ENCODE measurements at places on chromosomes 12 and 14.

- DNase-seq: no peak
These were observed 325.5 kb downstream of the TMEM121 start for GRCh38 chr14:105851716-105852377.

GRCh38 chr14:61365667-61366212, 44.4 kb downstream of the PRKCH start:
- no peak for DNase-seq

GRCh38 chr14:100688598-100689461, 37.9 kb upstream of the DLK1 start:
- DNase-seq: peak; percentile 24

DNA sequence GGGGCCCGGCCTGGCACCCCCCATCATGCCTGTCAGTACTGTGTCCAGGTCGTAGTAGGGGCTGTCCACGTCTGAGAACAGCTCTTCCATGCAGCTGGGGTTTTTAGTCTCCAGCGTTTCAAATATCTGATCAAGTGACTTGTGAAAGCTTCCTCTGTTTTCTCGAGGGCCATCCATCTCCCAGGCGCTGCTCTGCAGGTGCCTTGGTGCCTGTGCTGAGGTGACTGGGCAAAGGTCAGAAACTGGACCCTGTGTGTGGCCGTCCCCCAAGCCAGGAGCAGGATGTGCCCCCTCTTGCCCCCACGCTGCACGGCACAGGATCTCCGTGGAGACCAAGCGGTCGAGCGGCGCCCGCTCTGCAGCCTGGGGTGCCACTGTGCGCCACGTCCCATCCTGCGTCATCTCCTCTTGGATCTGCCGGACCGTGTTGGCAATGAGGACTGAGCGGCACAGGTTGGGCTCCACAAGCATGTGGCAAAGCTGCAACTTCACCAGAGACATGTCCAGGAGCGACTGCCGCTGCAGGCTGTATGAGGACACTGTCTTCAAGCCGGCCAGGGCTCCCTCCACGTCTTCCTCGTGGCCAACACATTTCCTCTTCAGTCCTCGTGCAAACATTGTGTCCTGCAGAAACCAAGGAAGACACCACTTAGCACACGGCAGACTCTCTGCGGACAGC, 9.4 kb downstream of the CDCA4 start:
- no peak for DNase-seq

GRCh38 chr14:69711881-69712560, 54.9 kb upstream of the SRSF5 start:
- DNase-seq: no peak

DNA sequence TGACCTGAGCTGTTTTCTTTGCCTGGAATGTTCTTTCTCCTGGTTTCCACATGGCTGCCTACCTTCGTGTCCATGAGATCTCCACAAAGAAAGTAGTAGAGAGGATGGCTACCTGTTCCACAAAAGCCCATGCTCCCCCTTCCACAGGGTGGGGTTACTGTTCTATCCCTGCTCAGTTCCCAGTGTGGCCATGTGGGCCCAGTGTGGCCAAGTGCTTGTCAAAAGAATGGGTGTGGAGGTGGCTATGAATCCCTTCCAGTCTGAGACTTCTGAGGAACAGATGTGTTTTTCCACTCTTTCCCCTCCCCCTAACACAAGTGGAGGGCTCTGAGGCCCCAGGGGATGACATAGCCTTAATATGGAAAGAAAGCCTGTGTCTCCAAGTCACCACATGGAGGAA, 26.2 kb upstream of the HSP90B1 start:
- no peak for DNase-seq

- DNase-seq: no peak
These were observed 1202.3 kb downstream of the BCL11B start for GRCh38 chr14:98069712-98070171.

- DNase-seq: no peak
These were observed 124.5 kb downstream of the BTG1 start for GRCh38 chr12:92020983-92021665.

DNA sequence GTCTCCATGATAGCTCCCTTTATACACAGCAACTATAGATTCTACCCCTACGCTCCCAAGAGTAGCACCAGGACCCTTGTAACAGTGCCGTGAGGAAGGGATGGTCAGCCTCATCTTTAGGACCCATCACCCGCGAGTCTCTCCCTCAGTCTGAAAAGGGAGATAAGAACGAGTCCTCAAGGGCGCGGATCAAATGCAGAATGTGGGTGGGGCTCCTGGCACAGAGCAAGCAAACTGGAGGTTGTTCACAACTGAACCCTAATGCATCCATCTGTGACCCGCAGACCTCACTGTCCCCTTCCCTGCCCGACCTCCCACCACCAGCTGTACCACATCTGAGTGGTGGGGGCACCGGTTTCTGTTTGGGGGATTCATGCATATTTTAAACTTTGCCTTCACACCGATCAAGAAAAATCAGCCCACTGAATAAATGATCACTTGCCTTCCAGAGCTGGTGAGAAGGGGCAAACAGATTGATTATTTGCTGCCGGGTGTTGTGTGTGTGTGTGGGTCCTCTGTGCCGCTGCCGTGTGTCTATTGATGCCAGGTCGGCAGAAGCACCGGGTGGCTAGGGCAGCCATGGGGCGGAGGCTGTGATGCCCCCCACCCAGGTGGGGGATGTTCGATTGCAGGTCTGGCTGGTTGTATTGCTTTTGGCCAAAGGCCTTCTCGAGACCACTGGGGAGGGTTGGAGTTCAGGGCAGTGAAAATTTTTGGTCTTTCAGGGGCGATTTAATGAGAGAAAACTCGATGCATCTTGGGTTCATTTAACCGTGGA, 35.7 kb upstream of the BEGAIN start:
- no peak for DNase-seq

GRCh38 chr12:49983892-49984291, 11.1 kb downstream of the AQP6 start:
- no peak for DNase-seq

- no peak for DNase-seq
These were observed 229.6 kb downstream of the BCAT1 start for GRCh38 chr12:24719293-24719721.

GRCh38 chr12:2156333-2156732, 103.5 kb downstream of the CACNA1C start:
- DNase-seq: no peak

DNA sequence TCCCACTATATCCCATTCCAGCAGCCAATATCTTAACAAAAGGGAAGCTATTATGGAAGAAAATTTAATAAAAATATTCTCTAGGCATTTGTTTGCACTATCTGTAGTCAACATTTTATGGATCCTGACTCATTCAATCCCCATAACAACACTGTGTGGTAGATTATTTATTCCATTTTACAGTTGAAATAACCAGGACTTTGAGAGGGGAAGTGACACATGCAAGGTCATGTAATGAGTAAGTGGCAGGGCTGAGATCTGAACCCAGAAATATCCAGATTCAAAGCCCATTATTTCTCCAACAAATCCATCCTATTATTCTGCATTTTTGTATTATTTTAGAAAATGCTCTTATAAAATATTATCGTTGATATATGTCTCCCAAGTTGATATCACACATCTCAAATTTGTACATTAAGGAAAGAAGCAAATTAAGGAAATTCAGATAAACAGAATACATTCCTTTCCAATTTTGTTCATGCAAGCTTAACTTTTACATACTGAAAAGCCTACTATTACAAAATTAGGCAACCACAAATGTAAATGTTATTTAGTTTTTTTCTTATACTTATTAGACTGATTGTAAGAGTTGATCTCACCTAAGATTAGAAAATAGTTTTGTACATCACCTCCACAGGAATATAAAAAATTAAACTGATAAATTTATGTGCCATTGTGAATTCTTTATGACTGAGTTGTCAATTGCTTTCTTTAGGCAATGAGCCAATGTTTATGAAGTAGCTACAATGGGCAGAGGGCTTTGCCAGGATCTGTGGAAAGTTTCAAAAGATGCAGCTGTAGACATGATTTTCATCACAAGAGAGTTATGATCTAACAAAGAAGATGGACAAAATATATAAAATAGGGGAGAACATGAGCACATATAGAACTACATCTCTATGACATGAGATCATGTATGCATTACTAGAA, 55.1 kb upstream of the E2F7 start:
- no peak for DNase-seq

GRCh38 chr12:60644076-60644475, 1048.2 kb downstream of the SLC16A7 start:
- no peak for DNase-seq

- no peak for DNase-seq
These were observed 11.4 kb downstream of the RGS6 start for GRCh38 chr14:71943695-71944018.

GRCh38 chr14:100110816-100111215, 45.6 kb downstream of the EVL start:
- no peak for DNase-seq

DNA sequence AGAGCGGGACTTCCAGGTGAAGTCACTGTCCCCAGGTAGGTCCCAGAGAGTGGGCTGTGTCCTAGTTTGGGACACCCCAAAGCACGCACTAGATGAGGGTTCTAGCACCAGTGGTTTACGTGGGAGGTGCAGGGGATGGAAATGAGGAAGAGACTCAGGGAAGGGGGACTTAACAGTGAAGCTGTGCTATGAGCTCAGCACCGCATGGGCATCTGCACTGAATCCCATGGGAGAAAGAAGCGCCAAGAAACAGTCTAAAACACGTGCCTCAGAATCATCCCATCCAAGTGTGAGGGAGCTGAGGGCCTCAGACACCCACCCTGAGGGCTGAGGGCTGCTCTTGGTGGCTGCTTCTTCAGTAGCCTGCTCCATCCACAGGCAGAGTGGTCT, 71.5 kb upstream of the ZFP36L1 start:
- no peak for DNase-seq

DNA sequence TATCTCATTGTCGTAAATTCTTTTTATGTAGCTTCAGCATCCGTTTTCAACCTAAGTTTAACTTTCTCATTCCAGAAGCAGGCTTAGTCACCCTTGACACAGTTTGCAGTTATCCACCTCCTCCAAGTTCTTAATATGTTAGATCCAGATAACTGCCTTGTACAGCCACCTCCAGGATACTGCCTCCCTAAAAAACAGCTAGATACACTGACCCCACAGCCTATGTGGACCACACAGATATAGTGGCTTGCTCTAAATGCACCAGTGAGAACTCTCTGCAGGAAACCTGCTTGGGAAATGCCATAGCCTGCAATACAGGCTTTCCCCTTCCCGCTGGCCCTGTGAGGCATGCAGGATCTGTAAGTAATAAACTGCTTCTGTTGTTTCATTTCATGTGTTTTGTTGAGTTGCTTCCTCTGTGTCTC, 11.1 kb upstream of the RTL1 start:
- DNase-seq: no peak

- no peak for DNase-seq
These were observed 5.0 kb upstream of the RAB21 start for GRCh38 chr12:71749666-71750065.

GRCh38 chr14:101075025-101075800, 171.7 kb upstream of the RTL1 start:
- DNase-seq: no peak

DNA sequence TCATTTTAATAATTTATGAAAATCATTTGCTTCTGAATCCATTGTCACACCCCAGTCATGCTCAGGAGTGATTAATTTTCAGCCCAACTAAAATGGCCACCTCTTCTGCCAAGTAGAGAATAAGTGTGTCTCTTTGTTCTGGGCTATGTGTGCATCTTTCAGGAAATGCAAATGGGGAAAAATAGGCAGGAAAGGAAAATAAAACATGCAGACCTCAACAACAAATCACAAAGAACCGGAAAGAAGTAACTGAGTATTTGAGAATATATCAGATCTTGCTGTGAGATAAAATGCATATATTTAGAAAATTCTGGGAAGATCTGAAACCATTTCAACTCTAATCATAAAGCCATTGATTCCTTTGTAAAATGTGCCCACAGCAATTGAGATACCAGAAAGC, 763.9 kb downstream of the GALC start:
- no peak for DNase-seq

DNA sequence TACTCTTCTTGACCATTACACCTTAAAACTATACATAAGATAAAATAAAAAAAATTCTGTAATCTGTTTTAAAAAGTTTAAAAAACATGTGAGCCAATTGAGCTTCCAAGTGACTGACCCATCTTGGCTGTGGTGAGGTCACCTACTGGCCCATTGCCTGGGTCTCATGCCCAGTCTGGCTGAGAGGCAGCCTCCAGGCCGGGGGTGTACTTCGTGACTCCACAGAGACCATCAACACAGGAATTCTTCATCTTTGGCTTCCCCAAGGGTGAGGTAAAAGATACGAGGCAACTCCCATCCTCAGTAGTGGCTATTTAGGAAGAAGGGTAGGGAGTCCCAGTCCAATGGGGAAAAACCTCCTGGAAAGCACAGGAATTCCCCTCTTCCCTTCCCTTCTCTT, 113.2 kb downstream of the APAF1 start:
- DNase-seq: no peak

GRCh38 chr12:132108211-132108832, 35.8 kb downstream of the DDX51 start:
- no peak for DNase-seq

DNA sequence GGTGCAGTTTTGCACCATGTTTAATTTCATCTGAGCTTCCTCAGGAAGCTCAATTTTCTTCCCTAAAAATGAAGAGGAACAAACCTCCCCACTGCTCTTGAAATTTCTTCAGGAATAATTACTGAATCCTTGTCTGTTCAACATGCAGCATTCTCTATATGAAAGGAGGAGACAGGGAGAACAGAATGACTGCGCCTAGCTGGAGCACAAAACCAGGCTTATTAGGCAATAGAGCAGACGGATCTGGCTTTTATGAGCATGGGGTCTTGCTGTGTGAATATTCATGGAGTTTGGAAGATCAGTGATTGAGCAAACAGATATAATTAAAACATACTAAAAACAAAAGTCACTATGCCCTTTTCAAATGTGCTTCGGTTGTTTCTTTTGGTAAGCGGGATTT, 148.1 kb downstream of the SUDS3 start:
- no peak for DNase-seq

GRCh38 chr14:92987148-92987570, 64.2 kb downstream of the CHGA start:
- DNase-seq: no peak

DNA sequence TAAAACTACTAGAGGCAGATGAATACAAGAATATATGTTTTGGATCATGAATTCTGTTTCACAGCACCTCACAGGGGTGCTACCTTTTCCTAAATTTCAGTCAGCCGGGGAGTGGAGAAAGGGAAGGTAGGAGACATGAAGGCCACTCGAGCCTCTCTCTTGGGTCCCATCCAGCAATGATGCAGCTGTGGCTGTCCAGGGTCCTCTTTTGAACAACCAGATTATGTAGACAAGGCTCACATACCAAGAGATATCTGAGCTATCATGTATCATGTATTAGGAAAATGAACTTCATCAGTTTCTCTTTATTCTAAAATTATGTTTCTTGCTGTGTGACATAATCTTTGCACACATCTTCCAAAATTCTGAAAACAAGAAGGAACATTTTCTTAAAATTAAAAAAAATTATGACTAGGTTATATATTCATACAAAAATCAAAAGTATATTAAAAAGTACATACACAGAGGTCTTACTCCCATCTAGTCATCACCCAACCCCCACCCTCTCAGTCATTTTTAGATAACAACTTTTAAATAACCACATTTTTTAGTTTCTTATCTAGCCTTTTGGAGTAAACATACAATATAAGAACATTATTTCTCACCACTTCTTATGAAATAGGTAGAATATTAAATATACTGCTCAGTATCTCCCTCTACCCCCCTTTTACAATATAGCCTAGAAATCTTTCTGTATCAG, 88.7 kb downstream of the ACADS start:
- DNase-seq: no peak

- no peak for DNase-seq
These were observed 65.2 kb downstream of the VWF start for GRCh38 chr12:6059221-6059620.

GRCh38 chr12:18888047-18888446, 150.1 kb downstream of the CAPZA3 start:
- DNase-seq: no peak

GRCh38 chr12:6083601-6084000, 40.9 kb downstream of the VWF start:
- DNase-seq: no peak
